Activated CD4-positive, alpha-beta T cell treated with anti-CD3 and anti-CD28 coated beads, Interleukin-2, Interleukin-4, amounts not matched to agents 100 ng/mL and 50 ng/mL, durations not matched to agents 16 hours and 8 hours (primary cell): ENCODE measurements at places on chromosomes 12 and 14.

- peak; percentile 89 for DNase-seq
Measured at GRCh38 chr14:50061664-50062437, 54.5 kb downstream of the VCPKMT start.

- no peak for DNase-seq
Measured at GRCh38 chr14:51639668-51640316, 11.9 kb upstream of the FRMD6 start.

DNA sequence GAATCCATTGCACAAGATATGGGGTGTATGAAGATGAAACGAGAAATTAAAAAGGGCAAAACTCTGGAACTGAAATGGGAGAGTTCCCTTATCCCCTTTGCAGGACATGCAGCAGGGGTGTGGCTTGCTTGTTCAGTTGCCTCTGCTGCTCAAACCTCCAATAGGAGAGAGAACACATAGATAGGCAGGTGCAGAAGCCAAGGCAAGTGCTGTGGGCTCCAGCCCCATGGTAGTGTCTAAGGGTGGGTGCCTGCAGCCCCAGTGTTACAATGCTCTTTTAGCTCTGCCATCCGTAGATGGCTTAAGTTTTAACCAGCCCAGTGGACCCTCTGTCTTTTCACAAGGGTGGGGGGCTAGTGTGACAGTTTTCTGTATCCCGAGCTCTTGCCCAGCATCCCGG is 69.7 kb downstream of the CMAS start:
- DNase-seq: no peak

GRCh38 chr12:72982356-72982755 is 710.2 kb downstream of the TRHDE start:
- no peak for DNase-seq

DNA sequence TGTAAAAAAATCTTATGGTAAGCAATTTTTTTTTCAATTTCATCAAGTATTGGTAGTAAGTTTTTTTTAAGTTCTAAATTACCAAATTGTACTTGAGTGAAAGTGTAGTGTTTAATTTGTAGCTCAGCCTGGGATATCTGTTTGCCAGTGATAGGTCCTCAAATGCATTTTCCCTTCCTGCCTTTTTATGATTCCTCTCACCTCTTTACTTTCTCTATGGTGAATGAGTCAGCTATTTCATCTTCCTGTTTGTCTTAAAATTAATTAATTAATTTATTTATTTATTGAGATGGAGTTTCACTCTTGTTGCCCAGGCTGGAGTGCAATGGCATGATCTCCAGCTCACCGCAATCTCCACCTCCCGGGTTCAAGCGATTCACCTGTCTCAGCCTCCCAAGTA is 10.6 kb downstream of the SRP54 start:
- DNase-seq: no peak

GRCh38 chr12:86613311-86613710 is 357.1 kb upstream of the MGAT4C start:
- DNase-seq: no peak

DNA sequence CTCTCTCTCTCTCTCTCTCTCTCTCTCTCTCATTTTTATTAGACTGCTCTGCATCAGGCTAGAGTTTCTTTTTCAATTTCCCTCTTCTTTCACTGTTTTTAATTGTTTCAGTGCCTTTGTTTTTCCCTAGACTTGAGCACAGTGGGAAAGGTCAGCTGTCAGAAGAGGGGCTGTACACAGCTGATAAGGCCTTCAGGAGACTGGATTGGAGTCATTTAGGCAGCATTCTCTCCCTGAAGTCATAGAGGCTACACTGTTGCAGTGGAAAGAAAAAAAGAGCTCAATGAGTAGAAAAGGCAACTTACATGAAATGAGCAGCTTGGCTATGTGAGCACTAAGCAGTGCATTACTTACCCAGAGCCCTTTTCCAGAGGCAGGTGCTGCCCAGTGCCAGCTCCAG is 456.9 kb downstream of the NRXN3 start:
- DNase-seq: no peak

GRCh38 chr12:109163167-109163566 is 46.8 kb downstream of the ACACB start:
- DNase-seq: no peak

DNA sequence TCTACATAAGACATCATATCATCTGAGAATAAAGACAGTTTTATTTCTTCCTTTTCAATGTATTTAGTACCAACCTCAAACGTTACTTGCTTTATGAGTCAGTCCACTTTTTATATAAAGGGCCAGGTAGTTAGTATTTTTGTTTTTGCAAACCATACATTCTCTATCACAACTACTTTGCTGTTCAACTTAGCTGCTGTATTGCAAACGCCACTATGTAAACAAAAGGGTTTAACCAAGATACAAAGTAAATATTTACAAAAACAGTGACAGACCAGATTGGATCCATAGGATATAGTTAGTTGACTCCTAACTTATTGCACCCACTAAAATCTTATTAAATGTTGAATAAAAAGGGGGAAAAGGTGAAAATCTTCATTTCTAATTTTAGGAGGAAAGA is 87.7 kb upstream of the FOXG1 start:
- DNase-seq: no peak

GRCh38 chr12:47811581-47812484 is 7.9 kb downstream of the HDAC7 start:
- no peak for DNase-seq

DNA sequence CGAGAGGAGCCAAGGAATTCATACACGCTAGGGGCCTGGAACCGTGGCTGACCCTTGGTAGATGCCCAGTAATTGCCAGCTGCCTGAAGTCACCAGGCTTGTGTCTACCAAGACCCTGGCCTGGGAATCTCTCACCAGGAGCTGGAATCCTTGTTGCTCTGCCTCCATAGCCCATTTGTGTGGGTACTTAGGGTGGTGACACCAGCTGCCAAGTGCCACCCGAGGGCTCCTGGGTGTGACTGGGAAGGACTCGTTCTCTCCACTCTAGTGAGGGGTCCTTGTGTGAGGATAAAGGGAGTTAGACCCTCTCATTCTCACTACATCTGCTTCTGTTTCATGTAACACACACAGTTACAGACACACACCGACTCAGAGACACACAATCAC is 17.9 kb downstream of the SERPINA1 start:
- no peak for DNase-seq

DNA sequence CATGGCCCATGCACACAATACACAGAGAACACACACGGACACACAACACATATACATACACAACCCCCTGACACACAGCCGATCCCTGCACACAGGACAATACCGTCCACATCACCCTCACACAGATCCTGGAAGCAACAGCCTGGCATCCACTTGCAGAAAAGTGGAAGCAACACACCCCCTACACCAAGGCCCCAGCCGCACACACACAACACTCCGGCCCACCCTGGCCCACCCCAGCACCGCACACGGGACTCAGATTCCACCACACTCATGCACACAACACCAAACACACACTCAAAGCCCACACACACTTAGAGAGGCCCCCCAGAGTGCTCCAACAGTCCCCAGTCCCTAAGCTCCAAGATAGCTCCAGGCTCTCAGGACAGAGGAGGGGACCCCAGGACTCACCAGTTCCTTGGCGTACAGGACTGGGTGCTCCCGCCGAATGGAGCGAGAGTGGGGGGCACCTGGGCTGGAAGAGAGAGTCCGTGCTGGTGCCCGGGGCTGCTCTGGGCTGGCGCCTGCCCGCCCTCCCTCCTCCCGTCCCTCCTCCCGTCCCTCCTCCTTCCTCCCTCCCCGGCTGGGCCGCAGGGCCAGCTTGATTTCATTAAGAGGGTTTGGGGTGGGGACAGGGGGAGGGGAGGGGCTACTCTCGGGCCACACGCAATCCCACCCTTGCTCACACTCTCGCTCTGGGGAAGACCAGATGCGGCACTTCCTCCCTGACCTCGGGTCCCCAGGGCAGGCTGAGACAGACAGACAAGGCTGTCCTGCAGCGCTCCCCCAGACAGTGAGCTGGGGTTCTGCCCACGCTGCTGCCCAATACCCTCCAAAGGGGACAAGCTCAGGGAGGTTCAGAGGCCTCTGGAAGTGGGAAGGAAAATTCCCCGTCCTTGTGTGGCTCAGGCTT is at the start of gene TMEM119:
Gene TMEM119 (minus strand): TSS at position 526 of the 913 bp plus-strand sequence. CDS start 5,701 bp downstream, outside the sequence.
- no peak for DNase-seq

DNA sequence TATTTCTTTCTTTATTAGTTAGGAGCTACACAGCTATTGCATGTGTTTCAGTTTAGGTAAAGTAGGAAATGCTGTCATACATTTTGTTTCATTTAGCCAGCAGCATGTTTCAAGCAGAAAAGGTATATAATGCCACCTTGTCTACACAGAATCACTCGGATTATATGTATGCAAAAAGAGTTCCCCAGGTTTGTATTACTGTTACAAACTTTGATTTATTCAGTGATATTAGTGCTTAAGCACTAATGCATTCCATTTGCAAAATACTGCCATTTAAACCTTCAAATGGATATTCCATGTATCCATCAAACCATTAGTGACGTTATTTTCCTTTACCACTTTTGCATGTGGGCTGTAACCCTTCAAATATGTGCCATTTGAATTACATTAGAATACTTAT is 564.0 kb downstream of the RPL10L start:
- DNase-seq: no peak
